ENCODE measurements at places on chromosomes 6 and 20.

GRCh38 chr20:25279403-25279802, 31.5 kb downstream of the PYGB start:
- DNase-seq: no peak

DNA sequence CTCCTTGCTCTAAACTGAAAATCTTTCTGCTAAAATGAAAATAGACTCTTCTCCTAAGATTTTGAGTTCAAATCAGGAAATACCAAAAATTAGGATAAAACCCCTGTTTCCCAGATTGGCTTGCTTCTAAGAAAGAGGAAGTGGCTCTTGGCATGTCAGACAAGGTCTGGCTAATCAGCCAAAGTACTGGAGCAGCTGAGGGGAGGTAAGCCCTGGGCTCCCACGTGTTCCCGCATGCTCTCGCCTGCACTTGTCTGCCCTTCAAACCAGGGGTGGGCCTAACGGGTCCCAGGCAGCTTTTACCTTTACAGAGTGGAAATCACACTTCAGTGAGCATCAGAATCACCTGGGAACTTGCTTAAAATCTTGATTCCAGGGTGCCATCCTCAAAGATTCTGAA, 43.2 kb upstream of the GABRR1 start:
- peak; percentile 32 for DNase-seq

- no peak for DNase-seq
Observed at GRCh38 chr6:101595276-101595675, 201.8 kb downstream of the GRIK2 start.

DNA sequence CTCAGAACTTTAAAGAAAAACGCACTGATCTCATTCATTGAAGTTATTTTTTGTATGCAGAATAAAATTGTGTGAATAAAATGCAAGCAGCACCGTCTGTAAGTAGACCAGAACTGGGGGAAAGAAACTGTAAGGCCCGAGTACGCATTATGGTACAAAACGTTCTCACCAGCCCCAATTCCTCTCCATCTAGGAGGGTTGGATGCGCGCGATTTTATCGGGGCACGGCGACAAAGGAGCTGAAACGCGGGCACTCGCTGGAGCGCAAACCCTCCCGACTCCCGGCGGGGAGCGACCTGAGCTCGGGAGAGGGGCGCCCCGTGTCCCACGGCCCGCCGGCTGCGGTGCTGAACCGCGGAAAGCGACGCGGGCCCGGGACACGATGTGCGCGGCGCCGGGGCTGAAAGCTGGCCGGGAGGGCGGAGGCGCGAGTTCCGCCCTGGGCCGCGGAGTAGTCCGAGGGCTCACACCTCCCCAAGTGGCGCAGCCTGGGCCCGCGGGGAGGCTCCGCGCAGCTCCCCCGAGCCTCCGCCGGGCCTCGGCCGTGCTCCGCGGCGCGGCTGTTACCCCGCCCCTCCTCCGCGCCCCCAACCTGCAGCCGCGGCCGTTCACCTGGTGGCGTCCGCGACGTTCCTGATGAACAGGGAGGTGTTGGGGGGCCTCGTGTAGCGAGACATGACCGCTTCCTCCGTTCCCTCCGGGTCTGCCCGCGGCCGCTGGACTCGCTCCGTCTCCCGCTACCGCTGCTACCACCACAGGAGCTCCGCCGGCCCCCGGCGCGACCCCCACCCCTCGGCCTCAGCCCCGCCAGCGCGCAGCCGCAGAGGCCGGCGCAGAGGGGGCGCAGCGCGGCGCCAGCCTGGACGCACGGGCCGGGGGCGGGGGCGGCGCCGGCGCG, at the start of gene SRSF12:
TSS of gene SRSF12 (minus strand) at position 861 of the 898 bp plus-strand sequence. CDS start at position 677, 184 bp downstream.
- peak; percentile 94 for DNase-seq

DNA sequence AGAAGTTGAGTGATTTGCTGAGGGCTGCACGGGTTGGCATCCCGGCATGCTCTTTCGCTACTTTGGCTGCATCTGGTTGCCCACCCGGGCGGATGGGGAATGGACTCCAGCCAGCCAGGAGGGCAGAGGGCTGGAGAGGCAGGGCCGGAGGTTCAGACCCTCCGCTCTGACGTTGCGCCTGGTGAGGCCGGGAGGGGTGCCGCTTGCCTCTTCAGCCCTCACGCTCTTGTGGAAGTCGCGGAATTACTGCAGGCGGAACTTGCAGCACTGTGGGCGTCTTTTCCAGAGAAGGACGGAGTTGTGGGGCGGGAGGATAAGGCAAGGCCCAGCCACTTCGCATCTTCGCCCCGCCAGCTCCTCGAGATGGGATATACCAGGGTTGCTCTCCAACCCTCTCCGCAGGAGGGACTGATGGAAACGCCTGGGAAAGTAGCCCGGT, 656 bp downstream of the RTEL1 start:
- no peak for DNase-seq

GRCh38 chr6:32972353-32973143, 4.2 kb downstream of the BRD2 start:
- no peak for DNase-seq

GRCh38 chr6:137589067-137589848, 95.1 kb upstream of the OLIG3 start:
- DNase-seq: peak; percentile 65

- no peak for DNase-seq
Observed at GRCh38 chr6:21611485-21611884, 17.9 kb downstream of the SOX4 start.

DNA sequence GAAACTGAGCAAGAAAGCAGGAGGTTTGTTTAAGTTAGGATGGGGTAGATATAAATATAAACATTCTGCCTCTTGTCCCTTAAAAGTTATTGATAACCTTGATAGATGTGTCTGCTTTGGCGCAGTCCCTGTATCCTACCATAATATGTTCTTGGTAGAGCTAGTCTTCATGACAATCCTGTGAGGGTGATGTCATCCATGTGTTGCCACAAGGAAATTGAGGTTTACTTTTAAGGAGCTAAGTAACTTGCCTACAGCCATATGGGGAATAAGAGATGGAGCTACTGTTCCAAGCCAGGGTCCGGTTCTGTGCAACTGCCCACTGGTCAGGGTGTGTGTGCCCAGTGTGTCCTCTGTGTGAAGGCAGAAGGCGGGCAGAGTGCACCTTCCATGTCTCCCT, 78.5 kb downstream of the SSR1 start:
- DNase-seq: no peak

- DNase-seq: no peak
Observed at GRCh38 chr6:157514659-157515496, 133.9 kb downstream of the ZDHHC14 start.

DNA sequence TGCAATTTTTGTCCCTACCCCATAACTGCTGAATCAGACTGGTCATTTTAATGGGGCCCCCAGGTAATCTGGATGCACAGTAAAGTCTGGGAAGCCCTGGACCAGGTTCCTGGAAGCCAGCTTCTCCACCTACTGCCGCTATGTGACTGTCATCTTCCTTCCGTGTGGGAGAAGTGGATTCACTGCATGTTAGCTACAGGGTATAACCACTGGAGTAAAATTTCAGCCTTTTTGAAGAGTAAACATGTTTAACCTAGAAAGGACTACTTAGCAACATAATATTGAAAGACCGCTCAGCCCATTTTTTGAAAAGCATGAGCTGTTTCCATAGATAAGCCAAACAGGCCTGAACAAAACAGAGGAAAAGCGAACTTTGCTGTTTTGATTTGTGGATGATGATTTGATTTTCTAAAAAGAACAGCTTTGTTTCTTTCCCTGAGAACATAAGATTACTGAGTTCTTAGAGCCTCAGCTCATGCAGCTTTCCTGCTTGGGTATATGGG, 208.1 kb downstream of the PLCB4 start:
- DNase-seq: no peak

GRCh38 chr6:37862430-37862829, 42.9 kb downstream of the ZFAND3 start:
- DNase-seq: no peak

DNA sequence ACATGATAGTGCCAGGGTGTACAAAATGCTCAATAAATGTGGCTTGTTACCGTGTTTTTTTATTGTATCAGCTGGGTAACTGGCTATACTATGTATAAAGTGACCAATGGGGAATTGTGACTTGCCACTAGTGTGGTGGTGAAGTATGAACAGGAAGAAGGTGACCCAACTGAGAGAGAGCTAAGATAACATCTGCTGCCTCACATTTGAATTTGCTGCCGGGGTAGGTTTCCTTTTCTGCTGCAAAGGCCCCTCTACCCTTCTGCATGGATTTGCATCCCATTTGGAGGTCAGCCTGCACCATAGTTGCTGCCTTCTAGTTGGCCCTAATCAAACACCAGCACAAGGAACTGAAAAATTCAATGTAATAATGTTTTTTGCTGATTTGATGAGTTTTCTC, 24.1 kb downstream of the IL17A start:
- no peak for DNase-seq

GRCh38 chr6:6918216-6918983, 189.4 kb upstream of the RREB1 start:
- DNase-seq: no peak

DNA sequence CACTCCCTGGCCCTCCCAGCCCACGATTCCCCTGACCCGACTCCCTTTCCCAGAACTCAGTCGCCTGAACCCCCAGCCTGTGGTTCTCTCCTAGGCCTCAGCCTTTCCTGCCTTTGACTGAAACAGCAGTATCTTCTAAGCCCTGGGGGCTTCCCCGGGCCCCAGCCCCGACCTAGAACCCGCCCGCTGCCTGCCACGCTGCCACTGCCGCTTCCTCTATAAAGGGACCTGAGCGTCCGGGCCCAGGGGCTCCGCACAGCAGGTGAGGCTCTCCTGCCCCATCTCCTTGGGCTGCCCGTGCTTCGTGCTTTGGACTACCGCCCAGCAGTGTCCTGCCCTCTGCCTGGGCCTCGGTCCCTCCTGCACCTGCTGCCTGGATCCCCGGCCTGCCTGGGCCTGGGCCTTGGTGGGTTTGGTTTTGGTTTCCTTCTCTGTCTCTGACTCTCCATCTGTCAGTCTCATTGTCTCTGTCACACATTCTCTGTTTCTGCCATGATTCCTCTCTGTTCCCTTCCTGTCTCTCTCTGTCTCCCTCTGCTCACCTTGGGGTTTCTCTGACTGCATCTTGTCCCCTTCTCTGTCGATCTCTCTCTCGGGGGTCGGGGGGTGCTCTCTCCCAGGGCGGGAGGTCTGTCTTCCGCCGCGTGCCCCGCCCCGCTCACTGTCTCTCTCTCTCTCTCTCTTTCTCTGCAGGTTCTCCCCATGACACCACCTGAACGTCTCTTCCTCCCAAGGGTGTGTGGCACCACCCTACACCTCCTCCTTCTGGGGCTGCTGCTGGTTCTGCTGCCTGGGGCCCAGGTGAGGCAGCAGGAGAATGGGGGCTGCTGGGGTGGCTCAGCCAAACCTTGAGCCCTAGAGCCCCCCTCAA, at the start of gene LTA:
TSS of gene LTA (plus strand) at position 249 of the 871 bp plus-strand sequence. CDS start at position 703, 454 bp downstream.
- DNase-seq: no peak
